ENCODE measurements at places on chromosomes 6 and 20.

DNA sequence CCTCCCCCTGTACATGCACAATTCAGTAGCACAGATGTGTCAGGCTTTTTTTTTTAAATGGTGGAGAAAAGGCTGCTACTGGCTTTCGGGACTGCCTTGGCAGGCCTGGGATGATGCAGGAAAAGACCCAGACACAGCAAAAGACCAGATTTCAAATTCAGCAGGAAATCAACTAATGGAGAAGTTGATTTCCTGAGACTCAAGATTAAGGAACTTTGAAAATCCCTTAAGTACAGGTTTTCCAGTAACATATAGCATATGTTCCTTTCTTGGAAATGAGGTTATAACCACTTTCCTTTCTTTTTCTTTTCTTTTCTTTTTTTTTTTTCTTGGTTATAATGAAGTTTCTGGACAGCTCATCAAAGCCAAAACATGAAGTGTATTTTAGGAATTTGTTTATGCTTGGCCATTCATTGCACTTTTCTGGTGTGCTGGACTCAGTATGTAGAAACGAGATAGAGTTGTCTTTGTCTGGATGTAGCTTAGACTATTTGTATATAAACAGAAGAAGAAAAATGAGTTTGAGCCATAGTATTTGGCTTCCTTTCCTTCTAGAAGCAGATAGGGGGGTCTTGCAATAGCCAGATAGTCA, 119.4 kb downstream of the SASH1 start:
- no peak for DNase-seq

DNA sequence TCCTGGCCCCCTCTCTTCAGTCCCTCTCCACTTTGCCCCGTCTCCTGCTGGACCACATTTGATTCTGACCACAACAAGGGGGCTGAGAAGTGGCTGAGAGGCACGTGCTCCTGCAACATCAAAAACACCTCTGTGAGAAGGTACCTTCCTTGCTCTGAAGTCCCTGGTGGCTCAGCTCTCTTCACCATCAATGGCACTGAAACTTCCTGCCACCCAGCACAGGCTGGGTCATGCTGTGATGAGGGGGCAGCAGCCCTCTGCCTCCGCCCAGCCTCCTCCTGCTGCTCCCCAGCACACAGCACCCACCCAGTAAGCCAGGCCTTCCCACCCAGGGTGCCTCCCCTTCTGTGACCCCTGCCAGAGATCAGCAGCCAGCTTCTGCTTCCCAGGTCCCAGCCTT, 10.3 kb downstream of the ZMYND8 start:
- DNase-seq: no peak

- DNase-seq: no peak
These were observed 35.5 kb downstream of the DST start for GRCh38 chr6:56607111-56607752.

GRCh38 chr6:166394036-166394892, 11.5 kb upstream of the MPC1 start:
- no peak for DNase-seq
